ENCODE measurements at places on chromosomes 7 and 10.

DNA sequence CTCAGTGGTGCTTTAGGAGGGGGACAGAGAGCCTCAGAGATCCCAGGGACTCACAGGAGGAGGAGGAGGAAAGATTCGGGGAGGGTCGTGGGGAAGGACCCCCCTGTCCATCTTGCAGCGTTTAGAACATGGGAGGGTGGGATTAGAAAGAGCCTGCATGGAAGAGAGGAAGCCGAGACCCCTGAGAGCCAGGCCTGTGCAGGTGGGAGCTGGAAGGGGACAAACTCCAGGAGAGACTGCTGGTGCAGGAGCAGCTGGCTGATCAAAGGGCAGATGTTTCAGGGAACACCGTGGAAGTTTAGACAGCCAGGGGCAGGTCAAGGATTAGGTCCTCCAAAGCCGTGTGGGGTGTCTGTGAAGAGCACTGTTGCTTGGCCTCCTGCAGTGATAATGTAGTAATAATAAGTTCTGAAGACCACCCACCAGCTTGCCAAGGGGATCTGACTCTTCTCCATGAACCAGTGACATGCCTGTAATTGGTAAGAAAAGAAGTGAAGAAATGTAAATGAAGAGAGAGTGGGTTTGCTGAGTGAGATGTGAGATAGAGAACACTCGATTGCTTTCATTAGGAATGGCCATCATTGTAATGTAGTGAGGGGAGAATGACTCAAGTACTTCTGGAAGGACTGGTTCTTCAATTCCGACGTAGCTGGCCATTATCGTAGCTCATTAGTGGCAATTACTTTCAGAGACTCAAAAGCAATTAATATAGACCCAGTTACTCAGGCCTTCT lies 425.6 kb downstream of the PAXIP1 start:
- DNase-seq = no peak

- no peak for DNase-seq
These were observed 6.4 kb upstream of the ZNF398 start for GRCh38 chr7:149140831-149141230.

DNA sequence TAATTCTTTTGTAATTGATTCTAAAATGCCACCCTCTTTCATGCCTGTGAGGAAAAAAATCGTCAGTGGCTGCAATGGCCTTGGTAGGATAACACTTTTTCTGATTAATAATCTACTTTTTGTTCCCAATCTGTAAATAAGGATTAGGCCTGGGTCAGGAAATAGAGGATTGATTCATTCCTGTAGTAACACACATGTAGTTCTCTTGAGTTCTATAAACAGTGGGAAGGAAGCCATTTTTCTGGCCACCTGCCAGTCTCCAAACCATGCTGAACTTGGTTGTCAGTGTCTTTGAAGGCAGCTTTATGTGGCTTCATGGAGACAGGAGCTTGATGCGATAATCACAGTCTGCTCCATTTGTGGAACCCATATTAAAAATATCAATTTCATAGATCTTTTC lies 169.3 kb upstream of the NFE2L3 start:
- no peak for DNase-seq

- peak; percentile 73 for DNase-seq
These were observed at the start of gene HOXA4 for GRCh38 chr7:27130540-27131389. HOXA4 (minus strand) TSS chr7:27130757; CDS start chr7:27130733, 24 bp downstream.

DNA sequence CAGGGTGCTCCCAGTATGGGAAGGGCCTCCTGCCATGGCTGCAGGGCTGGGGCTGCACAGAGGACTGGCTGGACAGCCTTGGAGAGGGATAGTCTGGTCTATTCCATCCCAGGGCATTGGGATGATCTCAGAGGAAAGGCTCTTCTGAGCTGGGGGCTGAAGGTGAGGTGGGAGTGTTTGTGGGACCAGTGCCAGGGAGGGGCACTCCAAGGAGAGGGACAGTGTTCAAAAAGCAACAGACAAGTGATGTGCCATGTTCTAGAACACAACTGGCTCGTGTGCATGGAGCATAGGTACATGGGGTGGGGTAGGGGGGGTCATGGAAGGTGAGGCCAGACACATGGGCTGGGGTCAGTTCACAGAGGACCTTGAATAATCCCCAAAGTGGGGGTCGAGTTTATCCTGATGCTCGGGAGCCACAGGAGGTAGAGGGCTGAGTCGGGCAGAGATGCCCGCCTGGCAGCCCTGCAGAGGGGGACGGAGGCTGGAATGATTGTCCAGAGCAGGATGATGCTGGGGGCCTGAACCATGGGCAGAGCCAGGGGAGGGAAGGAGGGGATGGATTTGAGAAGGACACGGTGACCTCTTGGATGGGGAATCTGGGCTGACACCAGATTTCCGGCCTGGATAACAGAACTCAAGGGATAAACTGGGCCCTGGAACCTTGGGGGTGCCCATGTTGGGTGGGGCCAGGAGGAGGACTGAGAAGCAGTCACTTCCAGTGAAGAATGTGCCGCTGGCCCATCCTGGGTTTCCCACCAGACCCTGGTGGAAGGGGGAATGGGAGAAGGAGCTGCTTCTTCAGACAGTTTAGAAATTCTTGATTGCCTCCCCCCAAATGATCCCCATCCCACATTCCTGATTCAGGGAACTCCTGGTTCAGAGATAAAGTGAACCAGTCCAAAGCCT lies 50.4 kb downstream of the NEURL1 start:
- DNase-seq = no peak

DNA sequence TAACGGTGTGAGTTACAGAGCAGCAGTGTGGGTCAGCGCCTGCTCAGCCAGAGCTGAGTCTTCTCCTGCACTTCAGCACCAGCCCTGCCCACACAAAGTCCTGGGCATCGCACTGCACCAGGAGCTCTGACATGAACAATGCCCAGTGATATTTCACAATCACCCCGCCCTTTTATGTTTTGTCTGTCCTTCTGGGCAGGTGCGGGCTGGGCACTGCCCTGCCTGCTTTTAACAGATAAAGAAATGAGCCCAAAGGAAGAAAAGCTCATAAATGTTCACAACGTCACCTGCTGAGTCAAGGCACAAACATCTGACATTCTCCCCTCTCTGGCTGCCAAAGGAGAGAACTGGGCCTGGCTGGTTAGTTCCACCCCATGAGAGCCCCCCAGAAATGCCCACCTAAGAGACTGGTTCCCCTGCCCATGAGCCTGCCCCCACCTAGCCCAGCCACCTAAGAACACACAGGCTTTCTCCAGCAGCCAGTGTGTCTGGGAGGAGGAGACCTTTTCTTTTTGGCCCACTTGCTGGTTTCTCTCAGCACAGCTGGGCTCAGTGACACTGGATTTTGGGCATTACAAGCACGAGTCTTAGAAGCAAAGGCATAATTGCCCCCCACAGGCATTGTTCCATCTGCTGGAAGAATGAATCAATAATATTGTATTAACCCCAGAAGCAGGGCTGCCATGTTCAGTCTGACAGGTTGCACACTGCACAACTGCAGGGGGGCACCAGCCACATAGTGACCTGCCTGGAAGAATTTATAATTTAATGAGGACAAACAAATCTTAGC lies 22.3 kb downstream of the CALML3 start:
- DNase-seq = no peak

DNA sequence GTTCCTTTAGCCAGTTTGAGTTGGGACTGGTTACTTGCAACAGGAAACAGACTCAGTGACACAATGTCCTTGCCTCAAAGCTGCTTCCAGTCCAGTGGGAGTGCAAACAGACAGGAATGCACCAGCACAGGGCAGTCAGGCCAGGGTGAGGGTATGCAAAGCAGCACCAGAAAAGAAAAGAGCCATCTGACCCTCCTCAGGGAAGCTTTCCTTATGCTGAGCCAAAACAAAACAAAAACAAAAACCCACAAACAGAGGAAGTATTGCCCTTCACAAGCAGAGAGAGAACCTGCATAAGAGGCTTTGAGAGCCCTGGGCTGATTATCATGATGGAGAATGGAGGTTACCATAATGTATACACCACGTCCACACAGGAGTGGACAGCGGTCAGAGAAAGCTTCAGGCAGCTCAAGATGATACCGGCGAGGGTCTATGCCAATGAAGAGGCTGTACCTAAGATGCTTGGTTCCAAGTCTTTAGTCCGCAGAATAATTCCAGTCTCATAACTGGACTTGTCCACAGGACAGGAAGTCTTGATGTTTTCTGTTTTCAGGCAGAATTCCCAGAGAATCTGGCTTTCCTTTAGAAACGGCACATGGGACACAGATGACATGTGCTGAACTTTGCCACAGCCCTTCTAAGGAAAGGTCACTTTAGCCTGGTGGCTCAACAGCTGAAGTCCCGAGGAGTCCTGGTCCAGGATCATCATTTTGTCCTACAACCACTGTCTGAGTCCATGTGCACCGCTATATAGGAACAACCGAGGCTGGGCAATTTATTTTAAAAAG lies 263.3 kb downstream of the TNS3 start:
- no peak for DNase-seq

- no peak for DNase-seq
These were observed 76.8 kb downstream of the LANCL2 start for GRCh38 chr7:55441774-55442522.

GRCh38 chr7:115300231-115300870 lies 378.5 kb downstream of the MDFIC start:
- no peak for DNase-seq

DNA sequence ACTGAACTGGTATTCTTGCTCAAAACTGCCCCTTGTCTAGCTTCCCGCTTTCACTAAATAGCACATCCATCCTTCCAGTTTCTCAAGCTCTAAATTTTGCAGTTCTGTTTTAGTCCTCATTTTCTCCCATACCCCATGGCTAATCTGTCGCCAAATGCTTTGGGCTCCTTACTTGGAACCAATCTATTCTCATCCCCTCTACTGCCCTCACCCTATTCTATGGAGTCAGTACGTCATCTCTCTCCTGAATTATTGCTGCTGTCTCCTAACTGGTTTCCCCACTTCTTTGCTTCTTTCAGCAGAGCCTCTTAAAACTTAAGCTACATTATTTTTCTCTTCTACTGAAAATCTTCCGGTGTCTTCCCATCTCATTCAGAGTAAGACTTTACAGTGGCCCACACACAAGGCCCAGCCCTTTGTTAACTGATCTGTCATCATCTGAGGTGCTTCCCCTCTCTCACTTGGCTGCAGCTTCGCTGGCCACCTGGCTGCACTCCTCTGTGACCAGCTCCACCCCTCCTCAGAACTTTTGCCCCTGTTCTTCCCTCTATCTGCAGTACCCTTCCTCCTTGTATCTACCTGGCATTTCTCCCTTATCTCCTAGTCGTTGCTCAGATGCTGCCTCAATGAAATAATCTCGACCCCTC lies 9.9 kb downstream of the STARD3NL start:
- no peak for DNase-seq

- DNase-seq = no peak
These were observed 418.3 kb downstream of the PAXIP1 start for GRCh38 chr7:154584352-154585252.

- no peak for DNase-seq
These were observed 56.4 kb downstream of the CTBP2 start for GRCh38 chr10:125103924-125104323.

DNA sequence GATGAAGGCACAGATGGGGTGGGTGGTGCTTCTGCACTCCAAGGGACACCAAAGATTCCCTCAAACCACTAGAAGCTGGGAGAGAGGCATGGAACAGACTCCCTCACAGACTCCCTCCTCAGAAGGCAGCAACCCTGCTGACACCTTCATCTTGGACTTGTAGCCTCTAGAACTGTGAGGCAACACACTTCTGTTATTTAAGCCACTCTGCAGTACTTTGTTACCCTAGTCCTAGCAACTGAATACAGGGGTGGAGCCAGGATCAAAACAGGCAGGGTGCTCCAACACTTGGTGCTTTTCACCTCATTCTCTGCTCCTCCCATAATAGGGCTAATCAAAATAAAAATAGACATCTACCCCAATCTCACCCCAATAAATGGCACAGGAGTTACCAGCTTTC lies 2.3 kb upstream of the GSTO1 start:
- no peak for DNase-seq

DNA sequence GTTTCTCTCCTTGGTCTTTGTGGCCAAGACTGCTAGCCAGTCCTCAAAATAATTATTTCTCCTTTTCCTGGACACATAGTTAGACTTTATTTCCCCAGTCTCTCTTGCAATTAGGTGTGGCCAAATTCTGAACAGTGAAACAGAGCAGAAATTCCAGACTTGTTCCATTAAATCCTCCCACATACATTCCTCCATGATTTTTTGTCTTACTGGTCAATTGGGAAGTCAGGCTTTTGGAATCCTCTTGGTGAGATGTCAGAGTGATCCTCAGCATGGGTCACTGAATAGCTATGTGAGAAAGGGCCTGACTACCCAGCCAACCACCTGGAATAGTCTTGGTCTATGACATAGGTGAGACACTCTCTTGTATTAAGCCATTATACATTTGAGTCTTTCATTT lies 164.2 kb downstream of the DGKI start:
- DNase-seq = no peak

GRCh38 chr10:62689712-62690111 lies 114.8 kb upstream of the ADO start:
- DNase-seq = no peak

GRCh38 chr7:157153260-157153659 lies 14.5 kb downstream of the UBE3C start:
- no peak for DNase-seq

- no peak for DNase-seq
These were observed 155.7 kb downstream of the MGMT start for GRCh38 chr10:129622736-129623135.

DNA sequence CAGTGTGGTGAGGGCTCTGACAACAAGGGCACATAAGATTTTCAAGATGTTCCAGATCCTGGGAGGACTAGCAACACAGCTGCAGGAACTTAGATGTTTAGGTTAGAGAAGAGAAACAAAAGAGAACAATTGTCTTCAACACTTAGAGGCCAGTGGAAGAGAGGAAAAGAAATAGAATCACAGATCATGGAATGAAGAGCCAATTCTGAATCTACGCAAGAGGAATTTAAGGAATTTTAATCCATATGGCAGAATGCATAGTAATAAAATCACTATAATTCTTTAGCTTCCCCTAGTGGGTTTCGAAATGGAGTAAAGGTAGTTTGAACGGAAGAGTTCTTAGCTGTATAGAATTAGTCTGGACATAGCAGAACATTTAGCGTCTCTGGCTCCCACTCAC lies 114.6 kb upstream of the LRRTM3 start:
- no peak for DNase-seq

DNA sequence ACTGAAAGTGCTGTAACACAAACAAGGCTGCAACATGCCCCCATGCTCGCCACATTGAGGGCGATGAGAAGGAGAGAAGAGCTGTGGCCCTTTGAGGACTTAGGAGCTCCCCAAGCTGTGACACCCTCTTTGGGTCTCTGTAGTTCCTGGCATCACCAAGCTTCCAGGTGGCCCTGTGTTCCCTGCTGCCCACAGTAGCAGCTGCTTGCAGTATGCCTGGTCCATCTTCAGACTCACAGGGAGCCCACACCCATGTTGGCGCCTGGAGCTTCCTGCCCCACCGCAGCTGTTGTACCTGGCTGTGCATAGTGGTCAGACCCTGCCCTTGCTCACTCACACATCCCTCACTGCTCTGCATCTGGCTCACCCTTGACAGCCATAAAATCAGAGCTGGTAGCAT lies 401.2 kb upstream of the NRG3 start:
- DNase-seq = no peak

- peak; percentile 44 for DNase-seq
These were observed 34.5 kb upstream of the EBLN1 start for GRCh38 chr10:22252224-22252800.

DNA sequence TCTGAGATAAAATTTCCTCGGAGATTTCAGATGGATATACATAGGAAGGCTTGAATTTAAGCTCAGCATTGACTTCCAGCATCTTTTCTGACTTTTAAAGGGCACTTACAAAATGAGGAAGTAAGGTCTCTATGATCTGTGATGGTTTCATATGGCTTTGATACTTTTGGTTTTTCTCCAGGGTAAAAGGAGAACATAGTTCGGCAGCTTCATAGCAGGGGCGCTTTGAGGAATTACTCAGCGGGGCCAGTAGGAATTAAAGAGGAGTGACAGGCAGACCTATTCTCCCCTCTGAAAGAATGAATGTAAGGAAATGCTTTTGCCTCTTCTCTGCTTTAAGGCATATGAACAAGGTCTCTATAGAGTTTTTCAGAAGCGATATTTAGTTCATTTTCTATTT lies 80.0 kb upstream of the PCDH15 start:
- DNase-seq = no peak

Measured in activated T-cell treated with anti-CD3 and anti-CD28 coated beads, Interleukin-2, amount 50 U/mL, for 4 hours (primary cell).